EL (cell line): ENCODE measurements at places on chromosomes 11 and 22.

- no peak for DNase-seq
These were observed 22.2 kb downstream of the PTDSS2 start for GRCh38 chr11:472272-472671.

GRCh38 chr22:39684702-39685281 lies 114.2 kb downstream of the CACNA1I start:
- no peak for DNase-seq

DNA sequence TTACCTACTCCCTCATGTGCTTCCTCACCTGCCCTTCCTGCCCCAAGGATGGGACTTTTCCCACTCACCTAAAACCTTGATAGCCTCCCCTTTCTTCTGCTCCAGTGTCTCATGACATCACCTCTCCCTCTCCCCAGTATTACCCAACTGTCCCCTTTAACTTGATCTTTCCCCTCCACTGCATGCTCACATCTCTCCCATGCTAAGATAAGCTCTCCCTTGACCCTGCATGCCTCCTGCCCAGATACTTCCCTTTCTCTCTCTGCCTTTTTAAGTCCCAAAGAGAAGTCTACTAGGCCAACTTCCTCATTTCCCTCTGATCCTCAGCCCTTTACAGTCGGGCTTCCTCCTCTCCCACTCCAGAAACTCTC lies 14.8 kb downstream of the CD3E start:
- DNase-seq: no peak

GRCh38 chr11:41394521-41395195 lies 64.8 kb downstream of the LRRC4C start:
- no peak for DNase-seq

- DNase-seq: no peak
These were observed 200.3 kb downstream of the C11orf91 start for GRCh38 chr11:33500332-33500731.

GRCh38 chr11:108536783-108537182 lies 38.6 kb upstream of the POGLUT3 start:
- DNase-seq: no peak

- DNase-seq: no peak
These were observed 752.3 kb downstream of the NTM start for GRCh38 chr11:132122735-132123134.

GRCh38 chr11:7955191-7955590 lies 10.1 kb downstream of the NLRP10 start:
- DNase-seq: no peak

- no peak for DNase-seq
These were observed 773.9 kb downstream of the JRKL start for GRCh38 chr11:97163631-97164191.

- no peak for DNase-seq
These were observed 718 bp downstream of the LTBP3 start for GRCh38 chr11:65557280-65558001.

GRCh38 chr11:100575860-100576717 lies 111.0 kb upstream of the ARHGAP42 start:
- peak; percentile 60 for DNase-seq

GRCh38 chr11:75346912-75347647 lies 4.4 kb downstream of the ARRB1 start:
- DNase-seq: peak; percentile 49

DNA sequence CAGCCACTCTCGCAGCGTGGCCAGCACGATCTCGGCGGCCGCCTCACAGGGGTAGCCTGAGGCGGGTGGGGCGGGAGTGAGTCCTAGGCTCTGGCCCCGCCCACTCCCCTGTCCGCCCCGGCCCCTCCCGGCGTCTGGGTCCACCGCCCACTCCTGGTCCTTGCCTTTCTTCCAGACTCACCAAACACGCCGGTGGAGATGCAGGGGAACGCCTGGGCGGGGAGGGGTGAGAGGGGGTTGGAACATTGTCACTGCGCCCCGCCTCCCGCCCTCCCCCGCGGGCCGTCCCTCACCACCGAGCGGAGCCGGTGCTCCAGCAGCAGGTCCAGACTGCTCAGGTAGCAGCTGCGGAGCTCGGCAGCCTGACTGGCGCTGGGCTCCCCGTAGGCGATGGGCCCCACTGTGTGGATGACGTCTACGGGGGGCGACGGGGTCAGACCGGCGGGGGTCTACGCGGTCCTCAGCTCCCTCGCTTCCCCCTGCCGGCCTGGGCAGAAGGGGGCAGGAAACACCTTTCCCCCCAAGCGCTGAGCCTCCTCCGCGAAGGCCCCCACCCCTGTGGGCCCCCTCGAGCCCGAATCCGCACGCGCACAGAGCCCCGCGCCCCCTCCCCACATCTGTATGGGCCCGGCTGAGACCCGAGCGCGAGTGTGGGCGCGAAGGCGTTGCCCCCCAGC lies 13.2 kb downstream of the OTUB1 start:
- DNase-seq: peak; percentile 42

- no peak for DNase-seq
These were observed 5.8 kb upstream of the MRTFA start for GRCh38 chr22:40642316-40642715.

GRCh38 chr22:17836992-17837742 lies 62.9 kb upstream of the BID start:
- DNase-seq: no peak

- DNase-seq: peak; percentile 21
These were observed 31.9 kb upstream of the IGLL5 start for GRCh38 chr22:22855617-22856308.

DNA sequence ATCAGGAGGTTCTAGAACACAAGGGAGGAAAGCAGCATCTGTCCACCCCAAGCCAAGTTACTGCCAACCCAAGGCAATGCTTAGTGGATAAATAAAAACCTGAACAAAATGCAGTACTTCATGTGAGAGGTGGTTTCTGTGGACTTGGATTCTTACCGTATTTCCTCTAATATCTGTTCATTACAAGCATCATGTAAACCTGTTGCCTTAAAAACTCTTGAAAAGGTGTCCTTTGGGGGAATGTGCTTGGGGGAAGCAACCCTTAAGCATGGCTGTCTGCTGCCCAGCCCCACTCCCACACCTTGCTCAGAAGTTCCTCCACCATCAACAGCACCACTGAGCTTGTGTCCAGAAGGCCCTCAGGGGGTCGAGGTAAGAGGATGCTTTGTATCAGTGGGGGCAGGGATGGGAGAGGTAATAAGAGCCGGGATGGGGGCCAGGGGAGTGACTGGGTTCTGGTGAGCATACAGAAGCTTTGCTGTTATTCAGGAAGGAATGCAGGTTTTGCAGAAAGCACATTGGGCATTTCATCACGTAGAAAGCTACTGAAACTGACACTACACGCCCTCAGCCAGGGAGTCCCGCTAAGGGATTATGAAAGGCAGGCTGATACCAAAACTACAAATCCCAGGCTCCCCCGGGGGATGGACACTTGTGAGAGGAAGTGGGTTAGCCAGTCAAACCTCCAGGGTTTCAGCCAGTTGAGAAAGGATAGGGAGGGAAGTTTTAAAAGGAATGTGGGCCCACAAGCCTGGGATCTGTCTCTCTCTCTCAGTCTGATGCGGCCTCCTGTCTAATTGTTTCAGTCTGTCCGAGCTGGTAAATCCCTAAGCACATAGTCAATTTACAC lies 52.0 kb downstream of the KCNJ1 start:
- peak; percentile 93 for DNase-seq

GRCh38 chr11:111461460-111462235 lies 50.5 kb downstream of the BTG4 start:
- DNase-seq: no peak

DNA sequence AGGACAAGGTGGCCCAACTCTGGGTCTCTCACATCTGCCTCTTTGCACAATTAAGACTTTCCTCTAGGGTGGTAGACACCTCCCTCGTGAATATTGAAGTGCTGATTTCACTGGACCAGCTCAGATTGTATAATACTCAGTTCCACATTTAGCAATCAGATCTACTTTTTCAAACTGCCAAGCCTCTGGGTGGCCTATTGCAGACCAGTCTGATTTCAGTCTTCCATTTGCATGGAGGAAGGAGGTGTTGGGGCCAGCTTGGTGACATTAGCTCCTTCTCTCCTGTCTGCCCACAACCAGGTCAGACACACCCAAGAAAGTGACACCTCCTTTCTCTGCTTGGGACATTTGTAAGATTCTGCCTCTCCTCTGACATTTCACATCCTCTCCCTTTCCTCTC lies 78.2 kb downstream of the PPFIBP2 start:
- no peak for DNase-seq

GRCh38 chr11:9320047-9320446 lies 5.7 kb upstream of the TMEM41B start:
- no peak for DNase-seq

- DNase-seq: no peak
These were observed 7.0 kb upstream of the DDX17 start for GRCh38 chr22:38513063-38513462.

DNA sequence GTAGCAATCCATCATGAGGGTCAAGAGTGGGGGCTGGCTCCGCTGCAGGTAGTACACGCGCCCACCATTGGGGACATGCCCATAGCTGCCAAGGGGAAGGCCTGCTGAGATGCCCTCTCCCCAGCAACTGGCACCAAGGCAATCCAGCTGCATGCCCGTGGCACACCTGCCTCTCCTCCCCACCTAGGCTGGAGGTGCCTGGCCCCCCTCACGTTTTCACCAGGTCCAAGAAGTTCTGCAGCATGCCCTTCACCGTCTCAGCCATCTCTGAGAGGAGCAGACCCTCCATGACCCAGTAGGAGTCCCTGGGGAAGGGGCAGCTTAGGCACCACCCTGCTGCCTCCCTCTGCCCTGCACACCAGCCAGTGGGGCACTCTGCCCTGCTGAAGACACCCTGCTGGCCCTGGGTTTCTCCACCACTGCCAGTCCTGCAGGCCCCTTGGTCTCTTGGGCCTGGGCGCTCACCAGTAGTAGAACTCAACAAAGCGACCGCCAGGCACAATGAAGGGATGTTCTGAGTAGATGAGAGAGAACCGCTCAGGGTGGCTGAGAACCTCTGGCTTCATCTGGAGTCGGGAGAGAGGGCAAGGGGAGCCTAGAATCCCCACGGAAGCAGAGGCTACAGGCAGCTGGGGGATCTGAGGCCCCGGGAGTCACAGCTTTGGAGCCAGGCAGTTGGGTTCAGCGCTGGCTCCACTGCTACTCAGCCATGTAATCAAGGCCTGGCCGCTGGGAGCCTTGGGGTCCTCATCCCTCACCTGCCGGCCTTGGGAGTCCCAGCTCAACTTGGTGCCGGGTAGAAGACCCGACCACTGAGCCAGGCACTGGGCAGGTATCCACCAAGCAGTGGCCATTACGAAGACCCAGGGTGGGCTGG lies 17.8 kb downstream of the TREH start:
- DNase-seq: no peak

GRCh38 chr11:64072871-64073270 lies 37.1 kb downstream of the FLRT1 start:
- DNase-seq: no peak

- peak; percentile 1 for DNase-seq
These were observed 253.7 kb upstream of the CHORDC1 start for GRCh38 chr11:90476442-90477007.

DNA sequence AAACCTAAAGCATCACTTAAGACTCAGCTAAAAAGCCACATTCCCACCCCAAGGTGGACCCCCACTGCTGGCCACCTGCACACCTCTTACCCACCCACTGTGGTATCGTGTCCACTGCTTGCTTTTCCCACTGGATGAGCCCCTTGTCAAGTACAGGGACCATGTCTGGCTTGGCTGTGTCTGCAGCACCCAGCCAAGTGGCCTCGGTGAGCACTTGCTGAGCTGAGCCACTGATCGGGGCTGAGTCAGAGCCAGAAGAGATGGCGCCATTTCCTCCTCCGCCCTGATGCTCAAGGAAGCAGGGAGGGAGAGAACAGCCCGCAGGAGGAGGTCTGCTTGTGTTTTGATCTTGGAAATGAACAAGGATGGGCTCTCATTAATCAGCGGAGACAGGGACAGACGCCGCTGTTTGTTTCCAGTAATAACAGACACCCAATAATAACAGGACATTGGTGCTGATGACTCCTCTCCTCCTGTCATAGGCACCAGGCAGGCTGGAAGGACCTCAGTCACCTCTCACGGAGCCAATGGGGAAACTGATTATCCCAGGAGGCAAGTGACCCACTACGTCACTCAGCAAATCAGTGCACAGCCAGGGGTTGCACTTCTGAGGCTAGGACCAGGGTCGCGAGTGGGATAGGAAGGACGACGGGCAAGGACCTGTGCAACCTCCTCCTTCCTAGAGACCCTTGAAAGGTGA lies 85.2 kb upstream of the RTL6 start:
- no peak for DNase-seq

GRCh38 chr11:113896156-113896879 lies 8.3 kb upstream of the HTR3B start:
- peak; percentile 23 for DNase-seq

- no peak for DNase-seq
These were observed 6.7 kb downstream of the ZBTB44 start for GRCh38 chr11:130308059-130308458.

- DNase-seq: no peak
These were observed 13.4 kb upstream of the PLEKHB1 start for GRCh38 chr11:73632996-73633395.

- DNase-seq: no peak
These were observed 32.3 kb upstream of the SORL1 start for GRCh38 chr11:121419836-121420235.

DNA sequence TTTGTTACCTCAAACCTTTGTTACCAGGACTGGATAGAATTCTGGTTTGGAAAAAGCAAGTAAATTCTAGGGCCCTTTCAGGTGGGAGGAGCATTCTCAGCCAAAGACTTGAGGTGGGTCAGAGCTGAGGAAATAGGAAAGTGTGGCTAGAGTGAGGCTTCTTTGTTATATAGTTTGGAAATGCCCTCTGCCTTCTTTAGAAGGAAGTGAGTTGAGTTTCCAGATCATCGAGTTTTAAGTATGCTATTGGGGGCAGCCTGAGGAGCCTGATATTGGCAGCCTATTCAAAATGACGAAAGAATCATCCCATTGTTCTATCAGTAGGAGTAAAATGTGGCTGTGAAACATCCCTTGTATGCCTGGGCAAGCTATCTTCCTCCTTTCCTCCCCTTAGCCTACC lies 134.1 kb downstream of the ARHGAP42 start:
- no peak for DNase-seq

GRCh38 chr11:106327134-106327533 lies 249.7 kb downstream of the AASDHPPT start:
- DNase-seq: no peak
